ENCODE measurements at places on chromosomes 1 and 21. TPM values are rescaled to one million over a fixed set of nuclear protein-coding genes. Genes with fewer than 3 reads are reported as not detected.

DNA sequence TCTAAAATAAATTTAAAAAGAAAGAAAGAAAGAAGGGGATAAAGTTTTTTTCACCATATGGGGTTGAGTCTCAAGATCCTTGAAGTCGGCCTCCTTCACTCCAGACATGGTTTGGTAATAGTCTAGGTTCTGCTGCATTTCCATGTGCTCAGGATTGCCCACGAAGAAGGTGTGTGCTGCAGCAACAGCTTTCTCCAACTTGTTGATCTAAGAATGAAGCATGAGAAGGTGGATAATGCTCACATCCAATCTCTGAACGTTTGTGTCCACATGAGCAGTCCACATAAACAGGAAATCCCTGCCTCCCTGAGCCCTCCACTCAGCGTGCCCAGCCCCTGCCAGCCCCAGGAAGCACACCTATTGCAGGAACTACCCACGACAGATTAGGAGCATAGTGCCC, 4.6 kb downstream of the P3H1 start:
- no peaks in the 10 kb centered on the region for H3K27me3 ChIP-seq
- H3K36me3 ChIP-seq, result peaks cover 29% of the 10 kb centered on the region
- no peak overlapping the region for H3K4me3 ChIP-seq
- DNase-seq, result no peak
- no peak overlapping the region for H3K27ac ChIP-seq

DNA sequence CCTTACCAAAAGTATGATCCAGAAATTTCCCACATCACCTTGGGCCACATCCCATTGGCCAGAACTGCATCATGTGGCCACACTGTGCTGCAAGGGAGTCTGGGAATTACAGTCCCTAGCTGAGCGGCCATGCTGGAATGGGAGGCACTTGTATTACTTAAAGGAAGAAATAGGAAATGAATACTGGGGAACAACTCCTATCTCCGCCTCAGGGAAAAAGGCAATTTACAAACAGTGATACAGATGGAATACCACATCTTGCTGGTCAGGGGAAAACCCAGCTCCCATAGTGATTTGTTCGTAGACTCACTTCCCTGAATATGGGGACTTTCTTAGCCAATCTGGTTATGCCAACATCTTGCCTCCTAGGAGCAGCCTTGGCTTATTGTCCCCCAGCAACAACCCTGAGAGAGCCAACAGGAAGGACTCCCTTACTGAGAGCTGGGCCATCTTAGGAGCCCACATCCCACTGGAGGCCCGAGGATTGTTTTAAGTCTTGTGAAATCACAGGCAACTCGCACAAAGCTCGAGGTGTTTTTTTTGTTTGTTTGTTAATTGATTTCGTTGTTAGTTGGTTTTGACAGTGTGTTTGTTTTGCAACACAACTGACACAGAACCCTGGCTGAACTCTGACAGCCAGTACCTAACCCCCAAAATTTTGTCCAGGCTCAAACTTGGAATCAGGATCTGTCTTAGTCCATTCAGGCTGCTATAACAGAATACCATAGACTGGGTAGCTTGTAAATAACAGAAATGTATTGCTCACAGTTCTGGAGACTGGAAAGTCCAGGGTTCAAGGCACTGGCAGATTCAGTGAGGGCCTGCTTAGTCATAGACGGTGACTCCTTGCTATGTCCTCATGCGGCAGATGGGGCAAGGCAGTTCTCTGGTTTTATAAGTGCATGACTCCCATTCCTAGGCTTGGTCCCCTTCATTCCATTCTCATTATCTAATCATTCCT, 14.9 kb downstream of the CDA start:
- no peaks in the 10 kb centered on the region for H3K36me3 ChIP-seq
- no peak overlapping the region for H3K4me3 ChIP-seq
- H3K27ac ChIP-seq, result no peak overlapping the region
- peaks cover 8% of the 10 kb centered on the region for H3K27me3 ChIP-seq

GRCh38 chr1:27603681-27604578, at the start of gene AHDC1:
Gene AHDC1 (minus strand): TSS chr1:27604144. CDS start chr1:27552115, 52,029 bp downstream.
- H3K36me3 ChIP-seq, result no peaks in the 10 kb centered on the region
- DNase-seq, result peak; percentile 87
- H3K27me3 ChIP-seq, result no peaks in the 10 kb centered on the region
- peak within 1 kb of the TSS; percentile 80 for H3K4me3 ChIP-seq

GRCh38 chr1:171495444-171495843, 10.1 kb downstream of the PRRC2C start:
- peak overlapping the region; percentile 14 for H3K27ac ChIP-seq
- no peak for DNase-seq
- H3K27me3 ChIP-seq, result no peaks in the 10 kb centered on the region
- H3K36me3 ChIP-seq, result peaks cover 38% of the 10 kb centered on the region

DNA sequence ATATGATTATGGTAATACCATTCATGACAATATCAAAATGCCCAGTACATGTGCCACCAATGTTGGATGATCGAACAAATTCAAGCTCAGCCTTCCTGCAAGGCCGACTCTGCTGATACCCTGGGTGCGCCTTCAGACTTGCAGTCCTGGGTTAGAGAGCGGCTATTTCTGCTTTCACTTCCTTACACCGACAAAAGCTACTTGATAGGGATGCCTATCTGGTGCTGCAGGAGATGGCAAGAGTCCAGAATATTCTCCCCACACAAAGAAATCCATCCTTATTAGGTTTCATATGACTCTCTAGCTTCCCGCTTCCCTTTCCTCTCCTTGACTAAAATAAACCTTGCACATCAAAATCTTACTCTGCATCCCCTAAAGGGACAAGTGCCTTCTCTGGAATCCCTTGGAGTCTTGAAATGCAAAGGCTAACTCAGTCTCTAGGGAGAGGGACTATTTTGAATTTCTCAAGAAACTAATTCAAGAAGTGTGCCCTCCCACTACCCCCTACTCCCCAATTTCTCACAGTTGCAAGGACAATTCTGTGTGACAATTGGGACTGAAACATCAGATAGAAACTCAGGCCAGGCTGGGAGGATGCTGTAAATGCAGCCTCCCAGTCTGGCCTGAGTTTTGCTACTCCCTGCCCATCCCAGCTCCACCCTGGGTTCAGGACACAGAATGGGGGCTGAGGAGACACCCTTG, 103.1 kb upstream of the USP24 start:
- DNase-seq, result no peak
- H3K4me1 ChIP-seq, result no peaks in the 10 kb centered on the region
- no peaks in the 10 kb centered on the region for H3K36me3 ChIP-seq
- H3K27ac ChIP-seq, result no peak overlapping the region

DNA sequence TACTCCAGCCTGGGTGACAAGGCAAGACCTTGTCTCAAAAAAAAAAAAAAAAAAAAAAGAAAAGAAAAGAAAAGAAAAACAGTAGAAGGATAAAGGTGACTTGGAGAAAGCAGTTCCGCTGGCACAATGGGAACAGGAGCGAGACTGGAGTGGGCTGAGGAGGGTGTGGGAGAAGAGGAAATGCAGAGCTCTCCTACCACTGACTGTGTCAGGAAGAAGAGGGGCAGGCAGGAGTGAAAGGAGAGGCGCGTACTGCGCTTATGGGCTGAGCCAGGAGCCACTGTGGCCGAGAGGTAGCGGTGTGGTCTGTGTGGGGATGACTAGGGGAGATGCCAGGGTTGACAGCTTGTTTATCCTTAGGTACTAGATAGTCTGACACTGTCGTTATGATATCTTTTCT, 6.4 kb upstream of the PROK1 start:
- no peak overlapping the region for H3K27ac ChIP-seq
- no peak for DNase-seq
- H3K4me1 ChIP-seq, result no peaks in the 10 kb centered on the region
- H3K4me3 ChIP-seq, result no peak overlapping the region
- no peaks in the 10 kb centered on the region for H3K36me3 ChIP-seq
- H3K27me3 ChIP-seq, result no peaks in the 10 kb centered on the region

- no peak overlapping the region for H3K4me3 ChIP-seq
- no peak overlapping the region for H3K27ac ChIP-seq
- DNase-seq, result no peak
- no peaks in the 10 kb centered on the region for H3K4me1 ChIP-seq
Measured at GRCh38 chr1:224081604-224082003, 32.3 kb upstream of the FBXO28 start.

DNA sequence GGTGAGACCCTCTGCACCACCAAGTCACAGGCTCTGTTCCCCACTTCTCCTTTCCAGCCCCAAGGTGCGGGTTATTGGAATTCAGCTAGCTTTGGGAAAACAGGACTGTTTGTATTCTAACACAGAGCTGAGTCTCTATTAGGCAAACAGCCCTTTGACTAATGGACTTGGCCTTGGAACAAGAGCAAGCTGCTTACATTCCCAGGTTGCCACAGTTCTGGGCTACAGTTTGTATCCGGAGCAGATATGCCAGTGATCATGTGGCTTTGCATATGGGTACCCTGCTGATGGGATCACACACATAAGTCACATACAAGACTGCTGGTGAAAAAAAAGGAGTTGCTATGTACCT, 110.5 kb upstream of the COA6 start:
- no peak overlapping the region for H3K4me3 ChIP-seq
- DNase-seq, result no peak
- no peaks in the 10 kb centered on the region for H3K27me3 ChIP-seq
- no peaks in the 10 kb centered on the region for H3K36me3 ChIP-seq
- H3K4me1 ChIP-seq, result no peaks in the 10 kb centered on the region
- no peak overlapping the region for H3K27ac ChIP-seq

DNA sequence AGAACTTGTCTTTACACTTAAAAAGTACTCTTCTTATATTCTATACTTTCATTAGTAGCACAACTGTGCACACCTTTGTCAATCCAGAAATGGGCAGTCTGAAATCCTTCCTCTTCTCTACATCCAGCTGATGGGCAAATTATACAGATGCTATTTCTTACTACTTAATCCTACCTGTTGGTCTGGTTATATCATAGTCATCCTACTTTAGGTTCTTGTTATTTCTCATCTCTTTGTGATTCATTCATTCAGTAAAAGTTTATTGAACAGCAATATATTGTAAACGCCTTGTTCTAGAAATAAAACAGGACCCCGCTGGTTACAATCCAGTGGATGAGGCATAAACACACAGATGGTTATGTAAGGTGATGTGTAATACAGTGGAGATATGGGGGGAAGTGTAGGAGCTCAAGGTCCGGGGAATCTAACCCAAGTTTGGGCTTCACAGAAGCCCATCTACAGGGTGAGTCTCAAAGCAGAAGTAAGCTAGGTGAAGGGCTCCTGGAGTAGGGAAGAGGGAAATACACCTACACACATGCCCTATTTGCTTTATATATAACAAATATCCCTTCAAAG, 11.8 kb upstream of the FUBP1 start:
- H3K36me3 ChIP-seq, result no peaks in the 10 kb centered on the region
- no peaks in the 10 kb centered on the region for H3K27me3 ChIP-seq
- H3K4me3 ChIP-seq, result no peak overlapping the region
- H3K27ac ChIP-seq, result no peak overlapping the region
- H3K4me1 ChIP-seq, result no peaks in the 10 kb centered on the region
- no peak for DNase-seq

GRCh38 chr1:174671826-174672225, 224.1 kb downstream of the GPR52 start:
- DNase-seq, result no peak
- H3K36me3 ChIP-seq, result no peaks in the 10 kb centered on the region
- H3K27me3 ChIP-seq, result no peaks in the 10 kb centered on the region
- H3K27ac ChIP-seq, result no peak overlapping the region

DNA sequence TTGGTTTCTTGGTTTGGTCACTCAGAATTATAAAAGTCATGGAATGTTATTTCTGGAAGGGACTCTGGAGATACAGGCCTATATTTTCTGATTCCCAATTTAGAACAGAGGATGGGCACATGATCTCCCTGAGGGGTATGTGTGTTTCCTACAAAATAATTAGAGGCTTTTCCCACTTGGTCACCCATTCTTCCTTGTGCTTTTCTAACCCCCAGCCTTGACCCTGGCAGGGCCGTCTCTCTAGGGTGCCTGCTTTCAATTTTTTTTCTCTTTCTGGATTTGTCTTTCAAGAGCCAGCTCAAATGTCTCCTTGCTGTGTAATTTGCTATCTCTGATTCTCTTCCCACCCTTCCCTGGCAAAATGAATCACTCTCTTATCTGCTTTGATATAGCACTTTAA, 131.9 kb downstream of the HLX start:
- no peaks in the 10 kb centered on the region for H3K36me3 ChIP-seq
- H3K27me3 ChIP-seq, result no peaks in the 10 kb centered on the region
- H3K27ac ChIP-seq, result no peak overlapping the region
- H3K4me3 ChIP-seq, result no peak overlapping the region

- no peak overlapping the region for H3K27ac ChIP-seq
- H3K4me3 ChIP-seq, result no peak overlapping the region
- peaks cover 47% of the 10 kb centered on the region for H3K4me1 ChIP-seq
- DNase-seq, result peak; percentile 64
- no peaks in the 10 kb centered on the region for H3K36me3 ChIP-seq
- H3K27me3 ChIP-seq, result no peaks in the 10 kb centered on the region
Measured at GRCh38 chr1:24996983-24997893, 67.2 kb upstream of the RUNX3 start.

DNA sequence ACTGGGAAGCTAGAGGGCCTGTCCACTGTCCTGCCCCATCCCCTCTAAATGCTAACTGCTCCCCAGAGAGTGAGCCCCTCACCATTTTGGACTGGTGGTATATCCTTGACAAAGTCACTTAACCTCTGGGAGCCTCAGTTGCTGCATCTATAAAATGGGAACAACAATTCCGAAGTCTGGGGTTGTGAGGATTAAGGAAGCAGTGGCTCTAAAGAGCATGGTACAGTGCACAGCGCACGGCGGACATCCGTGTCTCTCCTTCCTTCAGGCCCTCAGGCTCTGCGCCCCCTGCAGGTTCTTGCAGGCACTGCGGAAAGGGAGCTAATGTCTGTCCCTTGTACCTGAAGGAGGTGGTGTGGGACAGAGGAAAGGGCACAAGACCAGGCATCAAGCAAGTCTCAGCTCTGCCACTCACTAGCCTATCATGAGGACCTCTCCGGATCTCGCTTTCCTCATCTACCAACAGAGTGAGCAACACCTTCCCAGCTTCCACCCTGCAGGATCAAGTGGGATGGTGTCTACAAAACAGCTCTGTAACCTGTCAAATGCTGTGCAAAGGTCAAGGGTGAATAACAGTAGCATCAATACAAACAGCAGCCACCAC, 20.1 kb downstream of the ECE1 start:
- peak; percentile 81 for DNase-seq
- no peaks in the 10 kb centered on the region for H3K27me3 ChIP-seq
- no peak overlapping the region for H3K4me3 ChIP-seq
- H3K27ac ChIP-seq, result peak overlapping the region; percentile 37
- peaks cover 8% of the 10 kb centered on the region for H3K4me1 ChIP-seq

DNA sequence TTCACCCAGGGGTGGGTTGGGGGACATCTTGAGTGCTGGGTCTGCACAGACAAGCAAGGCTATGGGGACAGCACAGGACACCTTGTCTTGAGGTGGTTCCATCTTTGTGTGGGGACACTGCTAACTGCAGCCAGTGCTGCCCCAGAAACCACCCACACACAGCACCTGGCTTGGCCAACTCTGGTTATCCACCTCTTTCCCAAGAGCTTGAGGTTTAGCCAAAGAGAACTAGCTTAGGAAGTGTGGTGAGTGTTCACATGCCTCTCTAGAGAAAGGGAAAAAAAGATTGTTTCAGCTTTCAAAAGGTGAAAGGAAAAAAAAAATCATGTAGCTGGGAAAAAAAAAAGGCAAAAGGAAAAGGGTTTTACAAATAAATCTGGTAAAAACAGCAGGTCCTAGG, 32.4 kb downstream of the BCAR3 start:
- H3K4me1 ChIP-seq, result no peaks in the 10 kb centered on the region
- no peaks in the 10 kb centered on the region for H3K36me3 ChIP-seq
- H3K4me3 ChIP-seq, result no peak overlapping the region
- H3K27me3 ChIP-seq, result no peaks in the 10 kb centered on the region
- H3K27ac ChIP-seq, result no peak overlapping the region

FMO4 gene
- total RNA-seq, result 2.0 TPM

GPA33 gene
- 21.0 TPM for total RNA-seq

ADCY10 gene
- total RNA-seq, result 0.10 TPM

HMCN1 gene
- total RNA-seq, result 0.81 TPM

LRRC38 gene
- not detected for total RNA-seq

CA14 gene
- total RNA-seq, result not detected

GNG12 gene
- not detected for total RNA-seq

NR1I3 gene
- total RNA-seq, result not detected

Measured in CD4-positive, CD25-positive, alpha-beta regulatory T cell (primary cell).